ENCODE measurements at places on chromosomes 5 and 9.

DNA sequence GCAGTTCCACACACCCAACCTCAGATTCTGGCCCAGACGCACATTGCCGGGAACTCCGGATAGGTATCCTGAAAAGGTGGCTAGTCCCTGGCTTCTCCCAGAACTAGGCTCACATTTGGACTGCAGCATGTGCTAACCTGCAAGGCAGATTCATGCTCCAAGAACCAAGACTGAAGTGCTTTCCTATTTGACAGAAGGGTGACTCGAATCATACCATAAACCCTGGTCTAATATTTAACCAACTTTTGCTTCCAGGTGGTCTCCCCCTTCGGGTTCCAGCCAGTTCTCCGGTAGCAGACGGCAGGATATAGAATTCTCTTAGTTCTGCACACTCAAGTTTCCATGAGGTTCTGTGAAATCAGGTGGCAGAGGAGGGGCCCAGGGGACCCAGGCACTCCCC lies 7.6 kb downstream of the PTGES start:
- DNase-seq, result no peak

- no peak for DNase-seq
Observed at GRCh38 chr5:32654427-32654826, 56.7 kb upstream of the NPR3 start.

GRCh38 chr9:107147134-107147533 lies 135.9 kb upstream of the RAD23B start:
- DNase-seq, result no peak

DNA sequence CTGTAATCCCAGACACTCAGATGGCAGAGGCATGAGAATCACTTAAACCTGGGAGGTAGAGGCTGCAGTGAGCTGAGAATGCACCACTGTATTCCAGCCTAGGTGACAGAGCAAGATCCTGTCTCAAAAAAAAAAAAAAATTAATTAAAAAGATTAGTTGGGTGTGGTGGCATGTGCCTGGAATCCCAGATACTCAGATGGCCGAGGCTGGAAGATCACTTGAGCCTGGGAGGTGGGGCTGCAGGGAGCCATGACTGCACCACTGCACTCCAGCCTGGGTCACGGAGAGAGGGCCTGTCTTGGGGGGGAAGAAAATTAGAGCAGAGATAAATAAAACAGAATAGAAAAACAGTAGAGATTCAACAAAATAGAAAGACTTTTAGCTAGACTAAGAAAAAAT lies 34.9 kb downstream of the UBTD2 start:
- DNase-seq, result no peak

- no peak for DNase-seq
Observed at GRCh38 chr5:111556501-111556900, 44.2 kb upstream of the STARD4 start.

- no peak for DNase-seq
Observed at GRCh38 chr9:113954591-113954990, 78.5 kb downstream of the ZNF618 start.

DNA sequence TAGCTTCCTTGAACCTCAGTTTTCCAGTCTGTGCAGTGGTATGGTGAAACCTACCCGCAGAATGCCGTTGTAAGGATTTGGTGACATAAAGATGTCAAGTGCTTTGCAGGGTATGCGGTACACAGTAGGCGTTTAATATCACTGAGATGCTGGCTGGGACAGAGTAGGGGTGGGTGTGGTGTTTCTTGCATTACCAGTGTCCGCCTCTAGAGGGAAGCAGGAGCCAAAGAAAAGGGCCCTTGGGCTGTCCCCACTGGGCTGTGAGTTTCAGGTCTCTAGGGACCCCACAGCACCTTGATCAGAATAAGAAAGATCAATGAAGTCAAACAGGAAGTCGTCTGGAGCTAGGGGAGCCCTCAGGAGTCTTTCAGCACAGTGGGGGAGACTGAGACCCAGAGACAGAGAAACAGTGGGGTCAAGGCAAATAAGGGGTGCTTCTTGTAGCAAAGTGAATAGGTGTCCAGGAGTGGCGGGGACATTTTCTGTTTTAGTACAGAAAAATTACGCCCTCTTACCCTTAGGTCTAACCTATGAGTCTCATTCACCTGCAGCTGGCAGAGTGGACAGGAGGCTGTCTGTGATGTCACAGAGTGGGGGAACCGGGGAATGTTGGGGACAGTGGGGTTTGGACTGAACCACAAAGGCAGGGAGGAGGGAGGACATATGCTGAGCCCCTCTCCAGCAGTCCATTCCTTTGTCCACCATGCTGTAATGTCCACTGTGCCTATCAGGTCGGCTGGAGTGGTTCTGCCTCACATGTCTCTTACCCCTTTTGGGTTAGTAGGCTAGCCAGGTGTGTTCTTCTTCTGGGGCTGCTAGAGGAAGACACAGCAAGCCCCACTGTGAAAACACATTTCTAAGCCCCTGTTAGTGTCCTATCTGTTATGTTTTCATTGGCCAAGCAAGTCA lies 4.7 kb upstream of the TEX53 start:
- DNase-seq, result peak; percentile 48

DNA sequence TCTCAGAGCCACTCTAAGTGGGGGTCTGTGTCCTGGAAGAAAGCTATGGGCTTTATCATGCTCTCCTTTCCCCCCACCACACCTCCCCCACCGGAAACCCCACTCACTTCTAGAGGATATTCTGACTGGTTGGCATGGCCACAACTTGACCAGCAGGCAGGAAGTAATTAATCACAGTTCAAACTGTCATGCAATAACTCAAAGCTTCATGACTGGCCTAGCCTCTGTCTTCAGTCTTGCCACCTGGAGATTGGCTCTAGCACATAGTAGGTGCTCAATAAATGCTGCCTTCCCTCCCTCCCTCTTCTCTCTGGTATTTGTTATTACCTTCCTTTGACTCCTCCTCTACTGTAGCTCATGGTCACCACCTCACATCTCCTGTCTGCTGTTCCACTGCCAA lies 124.7 kb downstream of the GABBR2 start:
- no peak for DNase-seq

DNA sequence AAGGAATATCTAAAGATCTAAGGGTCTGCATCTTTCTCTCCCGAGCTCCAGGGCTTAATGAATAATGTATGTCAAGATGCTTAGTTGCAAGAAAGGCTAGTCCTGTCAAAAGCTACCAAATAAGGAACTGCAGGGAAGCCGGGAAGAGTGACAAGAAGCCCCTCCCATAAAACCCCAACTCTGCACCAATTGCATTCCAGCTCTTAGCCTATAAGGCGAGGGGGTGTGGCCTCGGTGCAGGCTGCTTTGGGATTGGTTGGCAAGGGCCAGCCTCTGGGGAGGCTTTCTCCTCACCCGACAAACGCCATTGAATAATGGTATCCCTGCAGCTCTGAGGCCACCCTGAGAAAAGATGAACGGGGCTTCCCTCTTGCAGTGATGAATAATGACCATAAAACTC lies 416.9 kb downstream of the RAB3C start:
- DNase-seq, result no peak

DNA sequence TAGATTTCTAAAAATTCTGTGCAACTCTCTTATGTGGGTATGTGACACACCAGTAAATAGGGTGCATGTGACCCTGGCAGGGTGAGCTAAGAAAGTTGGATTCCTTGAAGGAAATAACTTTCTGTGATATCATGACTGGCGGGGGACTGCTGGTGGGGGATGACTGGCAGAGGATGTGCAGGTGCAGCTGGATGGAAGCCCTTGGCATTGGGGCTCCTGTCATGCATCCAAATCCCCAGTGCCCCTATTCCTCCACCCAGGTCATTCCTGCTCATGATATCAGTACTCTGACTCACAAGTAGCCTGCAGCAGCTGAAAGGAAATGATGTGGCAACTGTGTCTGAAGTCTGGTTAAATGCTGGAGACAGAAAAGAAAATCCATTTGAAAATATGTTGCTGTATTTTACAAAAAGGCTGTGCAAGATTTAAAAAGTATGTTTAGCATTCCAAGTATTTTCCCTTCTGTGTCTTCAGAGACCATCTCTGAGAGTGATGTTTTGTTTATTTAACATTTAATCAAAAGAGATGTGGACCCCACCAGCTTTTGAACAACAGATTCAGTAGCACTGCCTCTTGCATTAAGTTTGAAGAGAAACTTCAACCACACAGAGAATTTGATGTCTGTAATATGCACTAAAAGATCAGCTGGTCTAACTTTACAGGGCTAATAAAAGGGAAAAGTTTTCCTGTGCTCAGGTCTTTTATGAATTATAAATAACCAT lies 17.9 kb upstream of the ZSWIM6 start:
- no peak for DNase-seq

GRCh38 chr5:81418606-81419005 lies 24.7 kb upstream of the ACOT12 start:
- no peak for DNase-seq

GRCh38 chr5:3382782-3383181 lies 212.8 kb upstream of the IRX1 start:
- no peak for DNase-seq

- DNase-seq, result no peak
Observed at GRCh38 chr5:57505272-57506200, 22.9 kb upstream of the ACTBL2 start.

GRCh38 chr5:96335873-96336272 lies 97.2 kb downstream of the PCSK1 start:
- DNase-seq, result no peak

GRCh38 chr5:179509239-179509638 lies 41.1 kb upstream of the RUFY1 start:
- no peak for DNase-seq

DNA sequence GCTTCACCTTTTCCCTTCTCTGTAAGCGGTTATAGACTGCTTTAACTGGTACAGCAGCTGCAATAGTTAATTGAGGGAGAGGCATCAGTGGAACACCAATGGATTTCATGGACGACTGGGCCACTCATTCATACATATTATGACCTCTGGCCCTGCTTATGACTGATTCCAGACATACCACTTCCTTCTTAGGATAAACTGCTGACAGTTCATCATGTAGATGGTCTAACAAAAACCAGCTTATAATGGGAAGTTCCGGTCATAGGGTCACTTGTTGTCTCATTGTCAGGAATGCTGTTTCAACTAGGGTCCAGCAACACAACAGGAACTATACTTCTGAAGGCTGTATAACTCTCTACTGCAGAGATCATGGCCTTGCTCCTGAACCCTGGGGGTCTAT lies 265.2 kb upstream of the RASA1 start:
- no peak for DNase-seq

DNA sequence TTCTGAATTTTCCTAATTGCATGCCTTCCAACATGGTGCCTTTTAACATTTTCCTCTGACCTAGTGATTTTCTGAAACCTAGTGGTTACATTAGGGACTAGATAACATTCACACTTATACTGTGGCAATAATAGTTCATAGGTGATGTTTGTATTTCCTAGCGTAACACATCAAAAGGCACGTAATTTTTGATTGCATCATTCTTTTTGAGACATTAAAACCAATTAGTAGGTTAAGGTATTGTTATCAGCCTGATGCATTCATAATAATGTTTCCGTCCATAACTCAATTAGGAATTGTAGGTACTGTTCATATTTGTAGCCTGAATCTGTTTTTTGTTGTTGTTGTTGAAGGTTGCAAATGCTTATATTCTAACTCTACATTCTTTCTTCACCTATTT lies 192.4 kb downstream of the ANXA1 start:
- DNase-seq, result no peak

- DNase-seq, result no peak
Observed at GRCh38 chr5:133709209-133709725, 96.9 kb upstream of the FSTL4 start.

GRCh38 chr9:130239741-130240241 lies 25.8 kb upstream of the HMCN2 start:
- DNase-seq, result no peak

DNA sequence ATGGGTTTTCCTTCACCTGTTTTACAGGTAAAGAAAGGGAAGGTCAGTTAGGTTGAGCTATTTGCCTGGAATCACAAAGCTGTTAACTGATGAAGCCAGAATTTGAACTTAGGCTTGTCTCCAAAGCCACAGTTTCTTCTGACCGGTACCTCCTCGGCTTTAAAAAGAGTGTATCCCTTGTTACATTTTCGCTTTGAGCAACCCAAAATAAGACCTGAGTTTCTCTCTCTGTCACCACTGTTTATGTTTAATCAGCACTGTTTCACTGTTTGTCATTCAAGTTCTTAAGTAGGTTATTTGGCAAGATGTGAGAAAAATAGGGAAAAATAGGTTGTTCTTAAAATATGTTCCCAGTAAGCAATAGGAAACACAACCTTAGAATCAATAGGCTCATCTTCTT lies 84.6 kb downstream of the VCAN start:
- no peak for DNase-seq

DNA sequence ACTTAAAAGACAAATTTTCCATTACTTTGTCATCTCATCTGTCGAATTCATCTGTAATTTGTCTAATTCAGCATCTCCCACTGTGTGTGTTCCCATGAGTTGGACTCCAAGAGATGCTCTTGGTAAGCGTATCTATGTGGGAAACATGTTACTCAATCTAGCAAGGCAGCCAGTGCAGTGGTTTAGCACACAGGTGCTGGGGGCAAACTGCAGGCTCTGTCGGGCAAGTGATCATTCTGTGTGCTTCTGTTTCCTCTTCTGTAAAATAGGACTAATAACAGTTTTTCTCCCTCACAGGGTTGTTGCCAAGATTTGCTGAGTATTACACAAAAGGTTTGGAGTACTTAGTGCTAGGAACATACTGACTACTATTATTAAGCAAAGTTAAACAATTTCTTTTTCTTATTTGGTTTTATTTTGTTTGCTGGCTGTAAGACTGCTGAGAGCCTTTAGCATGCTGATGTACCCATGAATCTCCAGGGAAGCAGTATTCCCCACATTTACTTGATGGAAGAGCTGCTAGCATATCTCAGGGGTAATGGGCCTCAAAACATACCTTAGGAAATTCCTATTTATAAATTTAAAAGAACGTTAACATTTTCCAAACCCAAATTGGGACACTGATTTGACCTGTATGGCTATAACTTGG lies 709 bp upstream of the GAPT start:
- no peak for DNase-seq

DNA sequence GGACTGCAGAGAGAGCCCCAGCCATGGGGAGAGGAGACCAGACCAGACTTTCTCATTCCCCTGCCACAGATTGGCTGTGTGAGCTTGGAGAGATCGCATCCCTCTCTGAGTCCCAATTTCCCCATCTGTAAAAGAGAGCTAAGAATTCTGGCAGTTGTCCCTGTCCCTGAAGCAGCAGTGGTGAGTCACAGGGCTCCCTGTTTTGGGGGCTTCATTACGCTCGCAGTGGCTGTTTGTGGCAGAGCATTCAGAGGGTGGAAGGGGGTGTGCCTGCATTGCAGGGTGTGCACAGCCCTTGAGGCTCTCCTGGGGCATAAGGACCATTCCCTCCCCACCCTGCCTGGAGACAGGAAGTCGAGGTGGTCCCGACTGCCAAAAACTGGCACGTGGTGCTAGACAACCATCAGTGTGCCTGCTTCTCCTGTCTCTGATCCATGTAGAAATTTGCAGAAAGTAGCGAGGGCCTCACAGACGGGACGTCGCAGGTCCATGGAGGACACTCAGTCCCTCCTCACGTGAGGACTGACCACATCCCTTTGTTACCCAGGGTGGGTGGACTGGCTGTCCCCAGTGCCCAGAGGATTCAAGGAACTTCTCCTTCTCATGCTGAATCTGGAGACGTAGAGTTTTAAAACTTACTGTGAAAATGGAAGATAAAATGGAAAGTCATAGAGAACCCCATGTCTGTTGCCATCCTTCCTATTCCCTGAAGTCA lies 35.3 kb downstream of the HRH2 start:
- no peak for DNase-seq

All from stimulated activated naive CD4-positive, alpha-beta T cell (primary cell).